ENCODE measurements at places on chromosomes 3 and 15.

GRCh38 chr15:38690719-38691332 is 126.2 kb upstream of the RASGRP1 start:
- peak; percentile 42 for DNase-seq

- DNase-seq, result no peak
Measured at GRCh38 chr15:84003791-84004503, 231.6 kb upstream of the GOLGA6L4 start.

GRCh38 chr3:187120326-187120725 is 19.0 kb downstream of the RPL39L start:
- DNase-seq, result no peak

- no peak for DNase-seq
Measured at GRCh38 chr15:46126581-46126980, 491.8 kb downstream of the SQOR start.

- no peak for DNase-seq
Measured at GRCh38 chr3:74423867-74424266, 190.6 kb downstream of the CNTN3 start.
